Keratinocyte (primary cell): ENCODE measurements at places on chromosomes 5 and 9. TPM values are rescaled to one million over a fixed set of nuclear protein-coding genes. Genes with fewer than 3 reads are reported as not detected.
A peak's percentile ranks its signal among the peaks of the same experiment; 100 is the strongest.

The HINT1 gene
- 467 to 857 TPM (median 731 TPM) in 3 replicates for polyA plus RNA-seq

- no peak for DNase-seq
- H3K4me1 ChIP-seq, result no peaks in the 10 kb centered on the region
- no peak overlapping the region for H3K27ac ChIP-seq
- H3K36me3 ChIP-seq, result no peaks in the 10 kb centered on the region
Measured at GRCh38 chr5:10162468-10162867, 87.2 kb downstream of the ATPSCKMT start.

DNA sequence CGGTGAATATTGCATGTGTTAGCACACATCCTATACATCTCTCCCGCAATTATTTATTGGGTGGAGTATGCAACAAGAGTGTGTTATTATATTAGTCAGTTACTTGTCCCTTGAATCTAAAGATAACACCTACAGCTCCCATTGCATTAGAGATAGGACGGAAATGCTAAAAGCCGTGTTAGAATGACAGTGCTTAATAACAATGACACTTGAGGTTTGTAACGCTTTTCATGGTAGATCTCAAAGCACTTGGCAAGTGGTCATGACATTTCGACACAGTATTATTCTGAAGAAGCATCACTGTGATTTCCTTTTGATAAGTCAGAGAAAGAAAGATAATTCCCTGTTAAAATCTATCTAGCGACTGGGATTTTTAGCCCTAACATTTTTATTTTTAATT, 33.4 kb upstream of the TRIO start:
- H3K4me1 ChIP-seq, result peaks cover 38% of the 10 kb centered on the region
- no peaks in the 10 kb centered on the region for H3K27me3 ChIP-seq
- DNase-seq, result no peak
- H3K4me3 ChIP-seq, result no peak overlapping the region

DNA sequence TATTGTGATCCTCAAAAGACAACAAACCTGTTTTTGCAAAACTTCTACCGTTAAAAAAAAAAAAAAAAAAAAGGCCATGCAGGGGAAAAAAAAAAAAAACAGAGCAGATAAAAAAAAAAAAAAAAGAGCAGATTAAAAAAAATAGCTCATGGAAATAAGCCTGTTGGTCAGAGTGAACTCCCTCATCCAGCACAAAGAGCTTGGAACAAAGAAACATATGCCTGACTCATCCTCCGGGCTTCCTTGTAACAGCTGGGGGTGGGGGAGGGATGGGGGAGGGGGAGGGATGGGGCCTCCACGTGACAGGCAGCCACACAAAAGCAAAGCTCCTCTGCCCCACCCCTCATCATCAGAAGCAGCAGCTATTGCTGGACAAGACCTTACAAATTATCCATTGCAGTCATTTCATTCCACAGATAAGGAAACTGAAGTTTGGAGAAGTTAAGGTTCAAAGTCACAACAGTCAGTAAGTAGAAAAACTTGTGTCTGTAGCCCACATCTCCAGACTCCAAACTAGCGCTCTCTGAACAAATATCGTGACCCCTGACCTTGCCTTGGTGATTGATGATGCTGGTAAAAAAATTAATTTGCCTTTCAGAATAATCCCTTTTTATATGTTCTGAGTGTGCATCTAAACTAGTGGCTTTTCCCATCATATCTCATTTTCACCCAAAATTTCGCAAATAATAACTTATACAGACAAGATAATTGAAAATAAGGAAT, 38.9 kb downstream of the SLC35D2 start:
- H3K27ac ChIP-seq, result no peak overlapping the region
- no peak overlapping the region for H3K4me3 ChIP-seq
- peaks cover 7% of the 10 kb centered on the region for H3K36me3 ChIP-seq
- H3K4me1 ChIP-seq, result peaks cover 16% of the 10 kb centered on the region
- no peaks in the 10 kb centered on the region for H3K27me3 ChIP-seq
- DNase-seq, result peak; percentile 80

- no peaks in the 10 kb centered on the region for H3K27me3 ChIP-seq
- H3K36me3 ChIP-seq, result no peaks in the 10 kb centered on the region
- DNase-seq, result no peak
- no peaks in the 10 kb centered on the region for H3K4me1 ChIP-seq
- H3K4me3 ChIP-seq, result no peak overlapping the region
- no peak overlapping the region for H3K27ac ChIP-seq
Measured at GRCh38 chr9:10443181-10443867, 169.5 kb downstream of the PTPRD start.

DNA sequence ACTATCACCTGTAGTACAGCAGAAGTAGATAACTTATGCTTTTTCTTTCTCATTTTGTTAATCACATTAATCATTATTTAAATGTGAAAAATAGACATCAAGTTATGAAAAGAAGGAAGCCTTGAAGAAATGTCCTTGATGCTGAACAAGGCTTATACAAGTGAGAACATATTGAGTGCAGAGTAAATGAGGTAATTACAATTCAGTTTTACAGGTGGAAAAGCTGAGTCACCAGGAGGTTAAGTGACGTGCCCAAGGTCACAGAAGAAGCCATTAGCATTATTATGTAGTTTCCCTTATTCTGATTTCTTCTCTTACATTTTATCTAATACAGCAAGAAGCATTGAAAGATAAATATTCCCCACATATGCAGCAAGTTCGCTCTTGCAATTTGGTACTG, 998.5 kb upstream of the CDH6 start:
- DNase-seq, result no peak
- no peaks in the 10 kb centered on the region for H3K4me1 ChIP-seq
- no peaks in the 10 kb centered on the region for H3K36me3 ChIP-seq
- no peaks in the 10 kb centered on the region for H3K27me3 ChIP-seq
- no peak overlapping the region for H3K4me3 ChIP-seq

The C9 gene
- 0.04 TPM in 1 of 3 replicates, not detected in the others for polyA plus RNA-seq

GRCh38 chr9:28234133-28234893, 661.0 kb upstream of the C9orf72 start:
- H3K4me1 ChIP-seq, result peaks cover 13% of the 10 kb centered on the region
- H3K27me3 ChIP-seq, result no peaks in the 10 kb centered on the region
- DNase-seq, result no peak
- no peaks in the 10 kb centered on the region for H3K36me3 ChIP-seq

DNA sequence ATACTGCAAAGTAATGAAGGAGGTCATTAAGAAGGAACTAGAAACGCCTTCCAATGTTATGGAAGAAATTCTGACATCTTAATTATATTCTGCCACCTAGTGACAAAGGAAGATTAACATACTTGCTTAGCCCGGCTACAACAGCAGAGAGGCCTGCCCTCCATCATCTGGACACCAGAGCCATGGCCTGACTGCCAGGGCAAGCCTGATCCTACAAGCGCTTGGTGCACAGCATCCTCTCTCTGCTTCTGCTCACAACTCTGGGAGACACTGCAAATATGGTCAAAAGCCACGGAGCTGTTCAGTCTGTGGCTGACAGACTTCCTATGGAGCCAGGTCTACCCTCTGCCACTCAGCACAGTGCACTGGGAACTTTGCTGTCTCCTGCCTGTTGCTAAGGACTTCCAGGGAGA, 87.3 kb upstream of the SLC44A1 start:
- no peak for DNase-seq
- H3K36me3 ChIP-seq, result no peaks in the 10 kb centered on the region
- H3K27me3 ChIP-seq, result no peaks in the 10 kb centered on the region
- H3K4me1 ChIP-seq, result peaks cover 6% of the 10 kb centered on the region
